ENCODE measurements at places on chromosomes 3 and 15.

GRCh38 chr3:114498539-114499370 lies 204.9 kb downstream of the TIGIT start:
- DNase-seq = no peak

- no peak for DNase-seq
These were observed 36.0 kb upstream of the EOMES start for GRCh38 chr3:27758083-27758482.

GRCh38 chr3:81459733-81460132 lies 301.7 kb downstream of the GBE1 start:
- DNase-seq = no peak

- no peak for DNase-seq
These were observed 144.5 kb downstream of the MBNL1 start for GRCh38 chr3:152413240-152413639.

DNA sequence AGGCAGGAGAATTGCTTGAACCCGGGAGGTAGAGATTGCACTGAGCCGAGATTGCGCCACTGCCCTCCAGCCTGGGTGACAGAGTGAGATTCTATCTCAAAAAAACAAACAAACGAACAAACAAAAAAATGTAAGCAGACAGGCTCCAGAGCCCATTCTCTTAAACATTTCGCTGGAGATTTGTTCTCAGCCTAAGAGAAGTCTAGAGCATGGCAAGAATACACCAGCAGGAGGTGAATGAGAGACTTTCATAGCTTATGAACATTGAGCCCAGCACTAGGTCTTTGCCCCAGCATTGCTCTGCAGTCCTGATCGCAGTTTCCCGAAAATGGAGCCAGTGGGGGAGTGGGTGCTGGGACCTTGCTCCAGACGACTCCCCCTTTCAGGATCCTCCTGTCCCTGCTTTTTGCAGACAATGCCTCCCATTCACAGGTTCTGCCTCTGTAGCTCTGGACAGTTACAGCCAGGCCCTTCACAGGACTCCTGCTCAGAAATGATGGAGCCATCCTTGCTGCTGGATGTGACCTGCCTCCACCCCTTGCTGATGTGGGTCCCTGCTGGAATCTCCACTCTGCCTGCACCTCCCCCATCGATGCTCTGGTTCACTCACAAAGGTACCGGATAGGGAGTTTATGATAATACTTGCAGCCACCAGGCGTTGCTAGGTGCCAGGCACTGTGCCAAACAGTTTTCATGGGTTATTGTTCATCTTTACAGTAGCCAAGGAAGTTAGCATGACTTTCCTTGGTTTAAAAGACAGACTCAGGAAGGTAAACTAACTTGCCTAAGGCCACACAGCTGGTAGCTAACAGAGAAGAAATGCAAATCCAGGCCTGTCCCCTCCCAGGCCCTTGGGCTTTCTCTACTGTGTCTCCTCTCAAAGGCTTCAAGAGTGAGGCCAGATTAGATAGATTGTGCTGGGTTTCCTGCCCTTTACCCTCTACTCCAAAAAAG lies 329.7 kb upstream of the TLE3 start:
- DNase-seq = no peak

- DNase-seq = no peak
These were observed 47.5 kb downstream of the CFAP92 start for GRCh38 chr3:128946411-128946810.

GRCh38 chr3:71421820-71422566 lies 161.5 kb downstream of the FOXP1 start:
- no peak for DNase-seq

DNA sequence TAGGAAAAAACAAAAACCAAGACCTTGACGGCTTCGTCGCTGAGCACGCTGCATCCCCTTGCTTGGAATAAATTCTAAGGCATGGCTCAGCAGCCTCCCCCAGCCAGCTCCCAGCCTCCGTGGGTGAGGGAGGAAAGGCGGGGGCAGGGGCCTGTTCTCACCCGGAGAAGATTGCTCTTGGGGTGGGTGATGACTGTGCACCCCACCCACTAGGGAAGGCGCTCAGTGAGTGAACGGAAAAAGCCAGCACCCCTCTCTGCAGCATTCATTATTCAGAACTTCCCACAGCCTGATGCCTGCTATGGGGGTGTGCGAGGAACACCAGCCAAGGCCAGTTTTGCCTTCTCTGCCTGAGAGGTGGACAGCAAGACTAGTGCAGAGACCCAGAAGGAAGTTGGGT lies 19.3 kb upstream of the NTRK3 start:
- no peak for DNase-seq

GRCh38 chr15:93247466-93248121 lies 158.6 kb upstream of the RGMA start:
- no peak for DNase-seq

GRCh38 chr3:108441071-108441507 lies 69.3 kb downstream of the MYH15 start:
- no peak for DNase-seq

GRCh38 chr3:138914870-138915502 lies 32.0 kb downstream of the FOXL2 start:
- no peak for DNase-seq

GRCh38 chr3:108097322-108098002 lies 6.6 kb upstream of the CD47 start:
- DNase-seq = no peak

GRCh38 chr15:100001405-100001804 lies 268.2 kb upstream of the LYSMD4 start:
- no peak for DNase-seq

- no peak for DNase-seq
These were observed 24.1 kb downstream of the DUT start for GRCh38 chr15:48355377-48355776.

DNA sequence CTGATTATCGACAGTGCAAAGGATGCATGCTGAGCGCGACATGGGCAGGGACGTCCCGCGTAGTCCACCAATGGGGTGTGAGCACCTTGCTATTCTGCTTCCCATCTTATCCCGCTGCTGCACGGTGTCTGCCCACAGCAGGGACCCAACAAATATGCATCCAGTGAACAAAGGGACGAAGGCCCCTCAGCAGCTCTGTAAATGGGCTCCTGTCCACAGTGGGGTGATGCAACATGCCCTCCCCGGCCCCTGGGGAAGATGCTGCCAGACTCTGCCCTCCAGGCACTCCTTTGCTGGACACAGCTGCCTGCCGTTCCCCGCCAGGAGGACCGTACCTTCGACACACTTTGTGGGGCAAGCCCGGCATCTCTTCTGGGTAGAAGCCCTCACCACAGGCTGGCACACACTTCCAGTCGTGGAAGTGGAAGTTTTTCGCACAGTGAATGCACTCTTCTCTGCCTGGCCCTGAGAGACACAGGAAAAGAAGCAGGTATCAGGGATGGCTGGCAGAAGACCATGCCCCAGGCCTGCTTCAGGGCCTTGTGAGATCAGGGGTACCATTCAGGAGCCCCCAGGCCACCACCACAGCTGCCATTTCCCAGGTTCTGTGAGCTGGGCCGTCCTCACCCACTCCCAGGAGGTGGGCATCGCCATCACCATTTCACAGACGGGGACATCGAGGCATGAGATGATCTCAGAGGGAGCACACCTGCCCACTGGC lies 18.2 kb upstream of the SNRPA1 start:
- DNase-seq = no peak

- no peak for DNase-seq
These were observed 7.6 kb downstream of the ZMAT3 start for GRCh38 chr3:179063945-179064560.

DNA sequence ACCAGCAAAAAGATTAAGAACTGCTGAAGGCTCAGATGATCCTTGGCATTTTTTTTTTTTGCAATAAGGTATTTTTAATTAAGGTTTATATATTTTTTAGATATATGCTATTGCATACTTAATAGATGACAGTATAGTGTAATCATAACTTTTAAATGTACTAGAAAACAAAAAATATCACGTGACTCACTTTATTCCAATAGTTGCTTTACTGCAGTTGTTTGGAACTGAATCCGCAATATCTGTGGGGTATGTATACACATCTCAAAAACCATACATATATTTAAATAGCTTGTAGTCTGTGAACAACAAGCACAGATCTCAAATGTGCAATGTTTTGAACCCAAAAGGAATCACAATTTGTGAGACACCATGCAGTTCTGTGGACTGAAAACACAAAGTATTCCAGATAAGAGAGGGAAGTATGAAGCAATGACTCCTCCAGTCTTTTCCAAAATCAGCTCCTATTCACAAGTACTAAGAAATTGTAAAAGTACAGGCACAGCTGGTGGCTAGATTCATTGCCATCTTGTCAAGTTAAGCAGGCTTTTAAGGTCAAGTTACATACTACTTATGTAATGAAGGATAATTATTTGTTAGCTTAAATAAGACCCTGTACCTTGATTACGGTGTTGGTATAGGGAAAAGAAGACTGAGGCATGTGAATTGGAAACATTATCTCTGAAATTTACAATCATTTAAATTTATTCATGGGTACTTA lies 331.1 kb downstream of the TBC1D5 start:
- no peak for DNase-seq

- DNase-seq = no peak
These were observed 656 bp downstream of the CD47 start for GRCh38 chr3:108090049-108090700.

DNA sequence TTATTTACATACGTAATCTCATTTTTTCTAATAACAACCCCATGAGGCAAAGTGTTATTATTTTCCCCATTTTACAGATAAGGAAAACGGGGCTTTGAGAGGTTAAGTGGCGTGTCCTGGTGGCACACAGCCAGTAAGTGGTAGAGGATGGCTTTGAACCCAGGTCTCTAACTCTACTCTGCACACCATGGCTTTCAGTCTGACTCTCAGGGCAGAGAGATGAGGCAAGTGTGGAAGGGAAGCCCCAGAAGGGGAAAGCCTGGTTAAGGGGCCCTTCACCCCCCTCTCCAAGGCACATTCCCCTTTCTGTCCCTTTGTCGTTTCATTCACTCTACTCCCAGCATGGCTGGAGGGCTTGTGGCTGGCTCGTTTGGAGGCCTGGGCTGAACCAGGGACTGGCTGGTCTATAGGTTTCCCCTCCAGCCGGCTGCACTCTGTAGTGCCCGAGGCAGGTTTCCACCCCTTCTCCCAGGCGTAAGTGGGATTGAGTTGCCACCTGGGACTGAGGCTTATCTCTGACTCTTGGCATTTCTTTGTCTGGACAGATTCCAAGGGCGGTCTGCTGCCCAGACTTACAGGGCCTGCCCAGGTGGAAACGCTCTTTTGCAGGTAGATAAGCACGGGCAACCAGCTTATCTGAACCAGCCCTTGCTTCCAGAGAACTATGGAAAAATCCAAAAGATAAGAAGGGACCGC lies 12.1 kb downstream of the SEMA4B start:
- DNase-seq = no peak

DNA sequence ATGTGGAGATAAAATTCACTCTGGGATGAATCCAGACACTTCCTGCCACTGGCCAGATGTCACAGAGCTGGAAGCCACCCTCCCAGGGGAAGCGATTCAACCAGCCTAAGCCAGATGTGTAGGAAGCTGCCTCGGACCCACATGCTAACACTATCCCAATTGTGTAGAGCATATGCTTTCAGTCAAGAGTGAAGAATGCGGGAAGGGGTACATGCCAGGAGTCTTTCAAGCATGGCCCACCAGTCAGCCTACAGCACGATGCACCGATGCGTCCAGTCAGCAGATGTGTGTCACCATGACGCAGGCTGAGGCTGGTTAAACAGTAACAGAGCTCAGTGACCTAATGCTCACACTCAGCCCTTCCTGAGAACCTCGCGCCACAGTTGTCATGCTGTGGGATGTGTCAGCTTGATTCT lies 38.8 kb upstream of the BNC1 start:
- DNase-seq = no peak

DNA sequence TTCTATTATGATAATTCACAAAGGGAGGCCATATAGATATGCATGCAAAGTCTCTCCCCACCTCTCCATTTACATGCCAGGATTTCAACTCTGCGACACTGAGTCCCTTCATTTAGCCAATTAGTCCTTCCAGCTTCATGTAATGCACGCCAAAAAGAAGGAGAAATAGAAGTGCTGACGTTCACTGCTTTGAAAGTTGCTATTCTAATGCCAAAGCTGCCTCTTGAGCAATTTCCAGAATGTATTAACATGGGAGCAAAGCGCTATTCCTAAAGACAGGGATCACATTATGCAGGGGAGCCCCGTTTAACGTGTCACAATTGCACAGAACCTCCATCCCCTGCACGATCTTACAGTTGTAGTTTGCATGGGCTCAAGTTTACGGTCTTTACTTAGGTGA lies 130.5 kb downstream of the TIGIT start:
- no peak for DNase-seq

GRCh38 chr15:83446904-83447709 lies at the start of gene SH3GL3:
Gene SH3GL3 (plus strand): TSS chr15:83447341. CDS start chr15:83447534, 193 bp downstream.
- DNase-seq = no peak

DNA sequence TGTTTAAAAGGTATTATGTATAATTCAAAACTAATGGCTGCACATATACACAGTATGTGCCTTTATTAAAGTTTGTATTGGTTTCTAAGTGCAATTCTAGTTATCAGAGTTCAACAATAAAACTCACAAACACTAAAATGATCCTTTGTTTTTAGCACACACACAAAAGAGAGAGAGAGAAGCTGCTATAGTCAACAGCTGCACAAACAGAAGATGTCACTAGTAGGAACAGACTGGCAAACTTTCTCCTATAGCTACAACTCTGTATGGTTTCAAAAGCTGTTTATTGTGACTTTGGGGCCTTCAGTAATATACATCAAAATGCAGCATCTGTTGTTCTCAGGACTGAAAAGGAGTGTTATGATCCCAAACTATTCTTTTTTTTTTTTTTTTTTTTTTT lies 6.1 kb downstream of the SECISBP2L start:
- DNase-seq = no peak

GRCh38 chr3:99505200-99505599 lies 133.2 kb upstream of the COL8A1 start:
- DNase-seq = no peak

DNA sequence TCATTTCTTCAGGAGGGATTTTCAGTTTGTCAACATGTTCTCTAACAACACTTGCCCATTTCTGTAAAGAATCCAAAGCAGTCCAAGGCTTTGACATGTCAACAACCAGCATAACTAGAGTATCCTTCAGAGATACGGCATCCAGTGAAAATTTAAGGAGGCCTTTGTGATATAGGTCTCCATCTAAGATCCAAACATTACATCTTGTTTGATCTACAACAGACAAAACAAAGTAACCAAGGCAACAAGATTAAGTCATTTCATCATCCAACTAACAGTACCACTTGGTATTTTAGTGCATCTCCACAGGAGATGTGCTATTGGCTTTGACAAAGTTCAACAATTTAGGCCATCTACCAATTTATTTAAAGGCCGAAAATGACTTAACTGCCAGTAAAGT lies 25.8 kb downstream of the DYNC1LI1 start:
- DNase-seq = no peak

DNA sequence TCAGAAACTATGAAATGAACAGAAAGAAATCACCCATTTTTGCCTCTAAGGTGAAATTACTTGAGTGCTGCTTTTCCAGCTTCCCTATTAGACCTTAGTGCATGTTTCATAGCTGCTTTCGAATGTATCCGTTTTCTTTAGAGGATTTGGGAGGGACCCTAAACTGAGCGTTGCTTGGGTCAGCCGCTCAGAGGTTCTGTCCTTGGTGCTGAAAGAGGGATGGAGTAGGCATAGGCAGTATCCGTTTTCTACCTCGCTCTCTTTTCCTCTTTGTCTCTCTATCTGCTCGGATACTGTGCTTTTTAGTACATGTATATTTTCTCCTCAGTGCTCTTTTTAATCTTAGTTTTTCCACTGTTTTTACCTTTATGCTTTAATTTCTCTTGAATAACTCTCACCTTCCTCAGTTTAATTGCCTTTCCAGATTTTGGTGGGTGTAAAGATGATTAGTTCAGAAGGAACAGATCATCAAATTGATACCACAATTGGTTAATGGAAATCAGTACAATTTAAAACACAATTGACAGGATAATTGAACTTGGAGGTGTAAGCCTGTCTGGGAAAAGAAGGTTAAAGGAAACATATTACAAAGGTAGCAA lies at the start of gene DRD3:
TSS of gene DRD3 (minus strand) at position 283 of the 599 bp plus-strand sequence. CDS start 7,060 bp downstream, outside the sequence.
- no peak for DNase-seq
